ENCODE measurements at places on chromosomes 4 and X.

GRCh38 chr4:109690690-109691410, 12.4 kb downstream of the CASP6 start:
- no peaks in the 10 kb centered on the region for H3K4me1 ChIP-seq
- no peak for DNase-seq
- no peaks in the 10 kb centered on the region for H3K27me3 ChIP-seq
- H3K27ac ChIP-seq = no peak overlapping the region
- no peak overlapping the region for H3K4me3 ChIP-seq

DNA sequence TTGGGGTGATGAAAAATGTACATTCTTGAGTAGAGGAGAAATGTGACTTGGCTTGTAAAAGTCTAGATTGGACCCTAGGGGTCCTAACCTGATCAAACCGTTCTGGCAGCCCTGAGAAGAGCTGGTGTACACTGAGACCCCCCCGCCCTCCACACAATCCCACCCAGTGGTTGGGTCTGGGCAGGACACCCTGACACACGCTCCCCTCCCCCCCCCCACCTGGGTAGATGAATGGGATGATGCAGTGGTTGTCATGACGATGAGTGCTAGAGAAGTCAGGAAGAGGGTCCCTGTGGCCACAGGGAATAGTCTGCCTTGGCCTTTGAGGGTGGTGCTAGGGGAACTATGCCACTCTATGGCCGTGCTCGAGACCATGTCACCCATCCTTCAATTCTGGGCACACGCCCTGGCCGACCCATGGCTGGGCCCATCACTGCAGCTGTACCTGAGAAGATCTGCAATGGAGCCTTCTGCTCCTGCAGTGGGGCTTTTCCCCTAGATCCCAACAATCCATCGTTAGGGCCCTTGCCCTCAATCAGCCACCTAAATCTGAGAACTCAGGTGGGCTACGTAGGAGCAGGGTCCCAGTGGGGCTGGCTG, 4.4 kb downstream of the CDK16 start:
- H3K36me3 ChIP-seq = peaks cover 8% of the 10 kb centered on the region
- no peaks in the 10 kb centered on the region for H3K27me3 ChIP-seq
- peaks cover 8% of the 10 kb centered on the region for H3K4me1 ChIP-seq
- no peak overlapping the region for H3K27ac ChIP-seq
- no peak overlapping the region for H3K4me3 ChIP-seq

GRCh38 chr4:81785338-81785737, 313.6 kb upstream of the RASGEF1B start:
- H3K4me3 ChIP-seq = no peak overlapping the region
- no peaks in the 10 kb centered on the region for H3K36me3 ChIP-seq
- no peak overlapping the region for H3K27ac ChIP-seq
- H3K27me3 ChIP-seq = no peaks in the 10 kb centered on the region

DNA sequence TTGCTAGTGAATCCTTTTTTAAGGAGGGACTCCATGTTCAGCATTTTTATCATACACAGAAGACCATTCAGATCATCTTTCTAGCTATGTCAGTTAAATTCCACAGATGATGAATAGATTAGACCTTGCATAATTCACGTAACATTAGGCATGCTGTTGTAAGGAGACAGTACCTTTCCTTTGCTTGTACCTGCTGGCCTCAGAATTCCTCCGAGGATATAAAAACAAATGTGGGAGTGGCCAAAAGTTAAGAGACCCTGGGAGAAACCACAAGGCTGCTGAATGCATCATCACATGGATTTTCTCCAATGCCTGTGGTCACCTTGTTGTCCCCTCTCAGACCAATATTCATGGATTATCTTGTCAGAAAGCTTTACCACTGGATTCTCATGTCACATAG, 201.4 kb downstream of the MAGEB17 start:
- H3K4me3 ChIP-seq = no peak overlapping the region
- no peak overlapping the region for H3K27ac ChIP-seq
- no peaks in the 10 kb centered on the region for H3K4me1 ChIP-seq

- peaks cover 10% of the 10 kb centered on the region for H3K4me1 ChIP-seq
- no peak overlapping the region for H3K27ac ChIP-seq
- H3K4me3 ChIP-seq = no peak overlapping the region
- DNase-seq = no peak
Measured at GRCh38 chr4:152258804-152259708, 276.8 kb downstream of the FBXW7 start.

GRCh38 chr4:110109455-110109854, 89.0 kb downstream of the ELOVL6 start:
- no peaks in the 10 kb centered on the region for H3K36me3 ChIP-seq
- no peak overlapping the region for H3K27ac ChIP-seq
- H3K4me1 ChIP-seq = peaks cover 12% of the 10 kb centered on the region

- no peaks in the 10 kb centered on the region for H3K36me3 ChIP-seq
- peaks cover 41% of the 10 kb centered on the region for H3K4me1 ChIP-seq
- no peak overlapping the region for H3K4me3 ChIP-seq
- H3K27me3 ChIP-seq = no peaks in the 10 kb centered on the region
Measured at GRCh38 chr4:10106421-10107039, 10.1 kb downstream of the WDR1 start.

DNA sequence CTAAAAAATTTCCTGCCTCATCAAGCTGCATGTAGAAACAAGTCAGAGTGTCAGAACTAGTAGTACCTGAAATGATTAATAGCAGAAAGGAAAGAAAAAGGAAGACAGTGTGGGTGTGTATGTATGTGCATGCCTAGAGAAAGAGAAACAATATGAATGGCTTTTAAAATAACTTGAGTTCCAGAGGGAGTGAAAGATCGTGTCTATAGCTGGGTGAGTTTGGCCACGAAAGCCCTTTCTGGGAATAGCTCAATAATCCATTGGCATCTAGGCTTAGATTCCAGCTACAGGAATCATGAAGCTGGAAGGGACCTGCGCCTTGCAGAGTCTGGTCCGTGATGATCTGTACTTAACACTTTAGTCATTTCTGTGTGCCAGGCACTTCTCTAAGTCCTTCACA, 195.6 kb downstream of the RAPGEF2 start:
- no peaks in the 10 kb centered on the region for H3K4me1 ChIP-seq
- no peak overlapping the region for H3K27ac ChIP-seq
- no peaks in the 10 kb centered on the region for H3K27me3 ChIP-seq
- no peak for DNase-seq

DNA sequence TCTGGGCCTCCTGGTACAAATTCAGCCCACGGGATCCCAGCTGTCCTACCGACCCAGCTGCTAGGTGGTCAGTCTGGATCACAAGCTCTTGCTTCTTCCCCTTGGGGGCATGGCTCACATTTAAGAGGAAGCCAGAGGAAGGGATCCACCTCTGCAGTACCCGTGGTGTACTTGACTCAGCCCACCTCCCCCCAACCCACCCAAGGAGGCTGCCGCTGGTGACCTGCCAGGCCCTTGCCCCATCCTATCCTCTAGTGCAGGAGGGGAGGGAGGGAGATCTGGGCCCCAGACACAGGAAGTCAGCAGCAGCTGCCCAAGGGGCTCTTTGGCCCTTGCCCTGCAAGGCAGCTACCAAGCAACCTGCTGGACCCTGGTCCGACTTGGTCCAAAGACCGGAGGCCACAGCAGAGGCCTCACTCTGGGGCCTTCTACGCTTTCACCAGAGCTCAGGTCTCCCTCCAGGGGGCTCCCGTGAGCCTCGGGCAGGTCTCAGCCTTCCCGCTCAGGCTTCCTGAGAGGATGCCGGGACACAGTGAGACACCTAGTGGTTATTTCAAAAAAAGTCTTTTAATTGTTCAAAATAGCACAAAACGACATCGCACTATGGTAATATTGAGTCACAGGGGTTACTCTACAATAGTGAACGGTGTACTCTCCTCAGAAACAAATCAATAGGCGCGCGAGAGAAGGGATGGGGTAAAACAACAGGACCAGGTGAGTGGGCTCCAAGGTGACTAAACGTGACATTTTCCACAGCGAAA, 2.7 kb upstream of the RENBP start:
- peaks cover 6% of the 10 kb centered on the region for H3K4me1 ChIP-seq
- peak overlapping the region; percentile 80 for H3K27ac ChIP-seq
- H3K4me3 ChIP-seq = no peak overlapping the region
- H3K36me3 ChIP-seq = no peaks in the 10 kb centered on the region
- H3K27me3 ChIP-seq = no peaks in the 10 kb centered on the region

GRCh38 chr4:113901994-113902787, 77.3 kb downstream of the ARSJ start:
- H3K36me3 ChIP-seq = no peaks in the 10 kb centered on the region
- H3K27ac ChIP-seq = no peak overlapping the region
- DNase-seq = no peak
- no peaks in the 10 kb centered on the region for H3K27me3 ChIP-seq
- no peaks in the 10 kb centered on the region for H3K4me1 ChIP-seq
- no peak overlapping the region for H3K4me3 ChIP-seq

- no peaks in the 10 kb centered on the region for H3K27me3 ChIP-seq
- no peaks in the 10 kb centered on the region for H3K36me3 ChIP-seq
- no peak for DNase-seq
- no peak overlapping the region for H3K27ac ChIP-seq
- no peaks in the 10 kb centered on the region for H3K4me1 ChIP-seq
Measured at GRCh38 chr4:83178029-83178428, 63.5 kb upstream of the PLAC8 start.

- no peaks in the 10 kb centered on the region for H3K27me3 ChIP-seq
- no peak for DNase-seq
- H3K4me3 ChIP-seq = no peak overlapping the region
- H3K27ac ChIP-seq = no peak overlapping the region
- no peaks in the 10 kb centered on the region for H3K36me3 ChIP-seq
Measured at GRCh38 chrX:127568691-127569090, 483.5 kb downstream of the ACTRT1 start.

GRCh38 chr4:93451954-93452353, 376.6 kb upstream of the ATOH1 start:
- H3K4me1 ChIP-seq = no peaks in the 10 kb centered on the region
- no peak for DNase-seq
- no peak overlapping the region for H3K4me3 ChIP-seq
- H3K27me3 ChIP-seq = no peaks in the 10 kb centered on the region

DNA sequence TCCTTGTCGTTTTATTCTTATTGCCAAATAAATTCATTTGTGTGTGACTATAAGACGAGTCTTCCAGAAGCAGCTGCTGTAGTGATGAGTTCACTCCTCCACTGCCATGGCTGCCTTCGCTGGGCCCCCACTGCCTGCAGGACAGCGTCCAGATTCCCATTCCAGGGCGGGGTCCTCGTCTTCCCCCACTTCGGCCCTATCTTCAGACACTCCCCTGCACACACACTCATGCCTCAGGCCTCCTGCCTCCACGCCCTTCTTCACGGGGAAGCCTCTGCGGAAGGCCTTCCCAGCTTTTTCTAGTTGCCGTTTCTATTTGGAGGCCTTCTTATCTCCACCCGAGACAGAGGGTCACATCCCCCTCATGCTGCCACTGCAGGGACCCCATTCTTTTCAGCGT, 80.4 kb downstream of the SHROOM2 start:
- H3K4me1 ChIP-seq = no peaks in the 10 kb centered on the region
- no peaks in the 10 kb centered on the region for H3K36me3 ChIP-seq
- DNase-seq = no peak
- no peak overlapping the region for H3K4me3 ChIP-seq

DNA sequence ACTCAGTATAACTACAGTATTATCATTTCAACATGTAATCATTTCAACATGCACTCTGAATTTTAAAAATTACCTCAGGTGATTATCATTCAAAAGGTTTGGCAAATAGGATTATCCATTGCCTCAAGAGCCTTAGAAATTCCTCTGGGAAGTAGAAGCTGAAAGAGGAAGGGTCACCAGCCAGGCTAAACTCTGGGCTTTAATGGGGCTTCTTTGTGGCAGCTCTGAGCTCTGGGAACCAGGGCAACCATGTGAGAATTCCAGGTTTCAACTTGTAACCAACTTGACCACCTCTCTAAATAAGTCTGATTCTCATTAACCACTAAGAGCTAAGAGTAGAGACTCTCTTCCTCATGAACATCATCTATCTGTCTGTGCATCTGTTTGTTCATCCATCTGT, 117.2 kb upstream of the MED14 start:
- peak overlapping the region; percentile 78 for H3K27ac ChIP-seq
- H3K4me3 ChIP-seq = no peak overlapping the region
- DNase-seq = peak; percentile 63
- H3K27me3 ChIP-seq = no peaks in the 10 kb centered on the region
- H3K4me1 ChIP-seq = peaks cover 33% of the 10 kb centered on the region

DNA sequence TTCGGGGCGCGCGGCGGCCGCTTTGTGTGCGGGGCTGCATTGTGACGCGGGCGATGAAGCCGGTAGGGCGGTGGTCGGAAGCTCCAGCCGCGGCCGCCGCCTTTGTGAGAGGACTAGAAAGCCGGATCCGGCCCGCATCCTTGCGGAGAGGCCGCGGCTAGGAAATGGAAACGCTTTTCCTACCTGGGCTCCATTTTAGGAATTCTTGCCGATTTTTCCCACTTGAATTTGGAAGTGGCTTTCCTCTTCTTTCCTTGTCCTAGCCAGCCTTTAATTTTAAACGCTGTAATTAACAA, 708 bp downstream of the TMSB4X start:
- DNase-seq = peak; percentile 78
- H3K36me3 ChIP-seq = peaks cover 3% of the 10 kb centered on the region
- H3K4me1 ChIP-seq = peaks cover 47% of the 10 kb centered on the region
- H3K27ac ChIP-seq = peak overlapping the region; percentile 96

- no peaks in the 10 kb centered on the region for H3K27me3 ChIP-seq
- no peak for DNase-seq
- H3K4me3 ChIP-seq = no peak overlapping the region
- no peaks in the 10 kb centered on the region for H3K36me3 ChIP-seq
- H3K4me1 ChIP-seq = no peaks in the 10 kb centered on the region
- no peak overlapping the region for H3K27ac ChIP-seq
Measured at GRCh38 chrX:148314876-148315275, 185.5 kb upstream of the AFF2 start.

DNA sequence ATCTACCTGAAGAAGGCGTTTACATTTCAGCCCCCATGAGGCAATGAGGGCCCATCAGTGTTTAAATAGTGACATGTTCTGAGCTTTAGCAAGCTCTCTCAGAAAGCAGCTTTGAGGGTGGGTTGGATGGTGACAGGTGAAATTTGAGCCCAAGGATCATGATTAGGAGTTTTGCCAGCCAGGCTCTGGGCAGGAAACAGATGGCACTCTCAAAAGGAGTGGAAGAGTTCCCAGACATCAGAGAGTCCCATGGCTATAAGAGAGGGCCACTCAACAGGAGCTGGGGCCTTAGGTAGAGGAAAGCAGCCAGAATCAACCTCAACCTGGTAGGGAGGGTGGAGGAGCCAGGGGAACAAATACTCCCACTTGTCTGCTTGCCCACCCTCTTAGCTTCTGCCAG, 499.8 kb downstream of the MID1IP1 start:
- H3K27me3 ChIP-seq = no peaks in the 10 kb centered on the region
- H3K27ac ChIP-seq = no peak overlapping the region
- no peak overlapping the region for H3K4me3 ChIP-seq
- H3K4me1 ChIP-seq = no peaks in the 10 kb centered on the region
- H3K36me3 ChIP-seq = no peaks in the 10 kb centered on the region

DNA sequence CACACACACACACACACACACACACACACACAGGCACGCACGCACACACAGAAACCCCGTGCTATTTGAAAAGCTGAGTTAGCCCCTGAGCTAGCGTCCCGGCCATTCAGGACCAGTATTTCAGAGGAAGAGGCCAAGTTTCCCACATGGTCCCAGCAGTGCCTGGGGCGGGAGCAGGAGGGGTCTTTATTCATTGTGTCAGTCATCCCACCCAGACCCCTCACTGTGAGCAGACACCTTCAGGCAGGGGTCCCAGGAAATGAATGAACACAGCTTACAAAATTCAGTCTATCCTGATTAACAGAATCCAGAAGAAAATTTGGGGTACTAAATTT, 58.1 kb downstream of the ZFYVE28 start:
- H3K27me3 ChIP-seq = no peaks in the 10 kb centered on the region
- H3K36me3 ChIP-seq = no peaks in the 10 kb centered on the region
- no peak overlapping the region for H3K27ac ChIP-seq
- peaks cover 6% of the 10 kb centered on the region for H3K4me1 ChIP-seq
- no peak for DNase-seq
